ENCODE measurements at places on chromosomes 12 and 14.

DNA sequence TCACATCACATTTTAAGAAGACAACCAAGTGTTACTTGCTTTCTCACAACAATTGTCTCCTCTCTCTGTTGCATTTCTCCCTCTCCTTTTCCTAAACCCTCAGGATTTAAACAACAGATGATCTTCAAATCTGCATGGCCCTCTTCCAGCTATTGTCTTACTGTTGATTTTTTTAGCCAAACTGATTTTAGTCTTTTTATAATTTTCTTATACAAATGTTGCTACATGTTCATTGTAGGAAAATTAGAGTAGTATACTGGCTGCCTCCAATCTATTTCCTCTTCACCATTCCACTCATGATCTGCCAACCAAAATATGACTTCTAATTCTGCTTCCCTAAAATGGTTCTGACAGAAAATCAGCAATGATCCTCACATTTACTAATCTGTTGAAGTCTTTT lies 1.4 kb upstream of the KERA start:
- no peak for DNase-seq

- DNase-seq = no peak
These were observed 199.3 kb upstream of the PPFIA2 start for GRCh38 chr12:81958406-81958805.

DNA sequence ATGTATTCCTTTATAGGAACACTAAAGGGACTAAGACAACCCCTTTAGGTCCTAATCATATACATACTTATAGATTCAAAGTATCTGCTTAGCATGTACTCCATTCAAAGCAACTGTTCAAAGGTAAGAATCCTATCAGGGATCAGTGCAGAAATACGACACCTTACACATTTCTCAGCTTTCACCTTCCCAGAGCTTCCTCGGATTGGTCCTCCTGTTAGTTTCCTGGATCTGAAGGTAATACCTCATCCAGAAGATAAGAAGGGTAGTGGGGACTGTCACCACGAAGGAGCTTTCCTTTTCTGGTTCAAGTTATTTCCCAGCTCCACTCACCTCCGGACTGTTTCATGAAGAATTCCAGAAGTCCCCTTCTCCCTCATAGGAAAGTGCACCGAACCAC lies 38.0 kb downstream of the RCOR1 start:
- DNase-seq = no peak

- DNase-seq = no peak
These were observed 119.5 kb upstream of the WSCD2 start for GRCh38 chr12:108009442-108010070.

- no peak for DNase-seq
These were observed 19.1 kb downstream of the SLC2A3 start for GRCh38 chr12:7916936-7917335.

DNA sequence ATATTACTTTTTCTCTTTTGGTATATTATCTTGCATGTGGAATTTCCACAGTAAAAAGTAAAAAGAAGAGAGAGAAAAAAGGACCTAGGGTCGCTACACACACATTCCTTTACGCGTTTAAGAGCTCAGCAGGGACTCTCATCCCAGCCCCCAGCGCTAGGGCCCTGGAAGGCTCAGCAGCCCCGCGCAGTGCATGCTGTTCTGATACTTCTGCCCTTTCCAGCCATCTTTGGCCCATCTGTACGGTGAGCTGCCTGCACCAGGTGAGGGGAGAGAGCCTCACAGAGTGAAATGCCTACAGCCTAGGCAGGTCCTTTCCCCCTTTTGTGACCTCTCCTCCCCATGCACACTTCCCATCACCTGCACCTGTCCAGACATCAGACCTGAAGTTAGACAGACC lies 1.6 kb upstream of the LTBR start:
- no peak for DNase-seq

DNA sequence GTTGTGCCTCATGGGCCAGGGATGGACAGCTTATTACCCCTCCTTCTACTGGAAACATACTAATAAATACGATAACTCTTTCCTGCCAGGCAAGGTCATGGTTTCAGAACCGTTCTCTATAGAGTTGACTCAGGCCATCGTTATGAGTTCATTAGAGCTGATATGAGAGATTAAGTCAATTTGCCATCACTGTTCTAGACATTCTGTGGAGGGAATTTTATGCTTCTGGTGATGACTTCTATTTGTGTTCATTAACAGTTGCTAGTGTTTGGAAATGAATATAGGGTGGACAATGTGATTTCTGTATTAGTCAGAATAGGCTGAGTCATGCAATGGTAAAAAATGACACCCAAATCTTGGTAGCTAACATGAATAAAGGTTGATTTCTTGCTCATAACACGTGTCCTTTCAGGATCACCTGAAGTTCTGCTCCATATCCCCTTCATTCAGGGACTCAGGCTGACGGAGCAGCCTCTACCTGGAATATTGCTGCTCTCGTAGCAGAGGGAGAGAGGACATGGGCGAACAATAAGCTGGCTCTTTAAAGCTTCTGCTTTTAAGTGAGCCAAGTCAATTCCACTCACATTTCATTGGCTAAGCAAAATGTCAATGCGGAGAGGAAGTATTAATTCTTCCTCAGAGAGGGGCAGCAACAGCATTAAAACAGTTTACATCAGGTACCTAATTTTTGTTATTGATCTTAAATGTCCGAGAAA lies 18.5 kb upstream of the TBPL2 start:
- DNase-seq = no peak

GRCh38 chr12:14113031-14113430 lies 131.6 kb upstream of the GRIN2B start:
- DNase-seq = no peak

DNA sequence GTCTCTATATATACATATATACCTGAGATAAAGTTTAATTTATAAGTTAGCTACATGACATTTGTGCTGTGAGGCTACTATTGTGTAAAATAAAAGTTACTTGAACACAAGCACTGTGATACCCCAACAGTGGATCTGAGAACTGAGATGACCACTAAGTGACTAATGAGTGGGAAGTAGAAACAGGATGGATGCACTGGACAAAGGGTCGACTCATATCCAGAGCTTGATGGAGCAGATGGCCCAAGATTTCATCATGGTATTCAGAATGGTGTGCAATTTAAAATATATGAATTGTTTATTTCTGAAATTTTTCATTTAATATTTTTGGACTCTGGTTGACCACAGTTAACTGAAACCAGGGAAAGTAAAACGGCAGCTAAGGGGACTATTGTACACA lies 908.6 kb upstream of the MDGA2 start:
- DNase-seq = no peak

- no peak for DNase-seq
These were observed 169.2 kb downstream of the APAF1 start for GRCh38 chr12:98814254-98814653.

DNA sequence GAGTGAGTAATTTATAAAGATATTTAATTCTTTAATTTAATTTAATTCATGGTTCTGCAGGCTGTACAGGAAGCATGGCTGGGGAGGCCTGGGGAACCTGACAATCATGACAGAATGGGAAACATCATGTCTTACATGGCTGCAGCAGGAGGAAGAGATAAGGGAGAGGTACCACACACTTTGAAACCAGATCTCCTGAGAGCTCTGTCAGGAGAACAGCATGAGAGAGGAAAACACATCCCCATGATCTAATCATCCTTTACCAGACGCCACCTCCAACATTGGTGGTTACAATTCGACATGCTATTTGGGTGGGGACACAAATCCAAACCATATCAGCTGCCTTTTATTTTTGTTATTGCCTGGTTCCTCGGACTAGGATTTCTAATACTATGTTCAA lies 928.6 kb downstream of the TMEM121 start:
- DNase-seq = no peak

- no peak for DNase-seq
These were observed 2.5 kb upstream of the LALBA start for GRCh38 chr12:48572326-48572725.

DNA sequence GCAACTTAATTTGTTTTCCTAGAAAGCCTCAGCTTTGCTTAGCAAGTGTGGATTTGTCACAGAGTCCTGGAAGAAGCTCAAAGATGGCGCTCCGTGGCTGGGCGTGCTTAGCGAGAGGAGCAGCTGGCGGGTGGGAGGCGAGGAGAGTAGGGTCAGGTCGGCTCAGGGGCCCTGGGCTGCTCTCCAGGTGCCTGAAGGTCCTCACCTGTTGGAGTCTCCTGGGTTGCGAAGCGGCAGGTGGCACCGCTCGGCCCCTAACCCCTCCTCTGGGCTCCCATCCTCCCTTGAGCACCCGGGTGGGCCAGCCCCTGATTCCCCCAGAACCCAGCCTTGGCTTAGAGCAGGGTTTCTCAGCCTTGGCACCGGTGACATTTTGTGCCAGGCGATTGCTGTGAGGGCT lies 25.1 kb downstream of the LRTM2 start:
- DNase-seq = no peak

DNA sequence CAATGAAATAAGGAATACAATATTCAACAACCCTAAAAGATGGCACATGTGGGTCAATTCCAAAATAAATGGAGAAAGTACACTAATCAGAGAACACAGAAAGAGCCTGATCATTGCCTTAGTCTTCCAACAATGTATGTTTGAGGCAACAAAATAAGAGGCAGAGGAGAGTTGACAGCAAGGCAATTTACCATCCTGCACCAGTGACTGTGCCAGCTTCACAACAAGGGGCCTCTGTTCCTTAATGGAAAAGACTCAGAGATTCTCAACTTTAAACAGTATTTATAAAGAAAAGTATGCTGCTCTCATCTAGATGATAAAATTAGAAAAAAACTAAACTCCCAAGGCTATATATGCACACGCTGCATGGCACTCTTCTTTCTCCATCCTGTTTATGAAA lies 25.9 kb downstream of the EPS8 start:
- no peak for DNase-seq

DNA sequence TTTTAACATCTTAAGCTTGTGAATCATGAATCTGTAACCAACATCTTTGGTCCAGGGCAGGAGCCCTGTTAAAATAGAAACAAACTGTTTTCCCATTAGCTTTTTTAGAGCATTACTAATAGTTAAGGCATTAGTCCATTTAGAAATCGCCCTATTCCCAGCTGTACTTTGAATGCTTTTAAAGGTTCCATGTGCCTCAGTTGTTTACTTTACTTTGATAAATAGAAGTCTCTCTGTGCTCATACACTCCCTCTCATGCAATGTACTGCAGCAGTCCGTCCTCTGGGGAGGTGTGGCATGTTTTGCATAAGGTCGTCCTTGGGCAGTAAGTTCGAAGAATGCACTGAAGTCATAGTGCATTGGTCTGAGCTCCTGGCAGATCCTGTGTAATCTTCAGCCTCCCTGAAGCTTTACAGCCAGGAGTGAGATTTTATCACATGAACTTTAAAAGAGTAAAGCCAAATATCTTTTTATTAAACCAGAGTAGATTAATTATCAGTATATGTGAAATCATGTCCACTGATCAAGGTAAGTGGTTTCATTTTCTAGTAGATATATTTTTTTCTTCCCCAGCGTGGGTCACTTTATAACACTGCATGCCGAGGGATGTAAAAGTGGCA lies 134.7 kb downstream of the FGD4 start:
- DNase-seq = no peak

DNA sequence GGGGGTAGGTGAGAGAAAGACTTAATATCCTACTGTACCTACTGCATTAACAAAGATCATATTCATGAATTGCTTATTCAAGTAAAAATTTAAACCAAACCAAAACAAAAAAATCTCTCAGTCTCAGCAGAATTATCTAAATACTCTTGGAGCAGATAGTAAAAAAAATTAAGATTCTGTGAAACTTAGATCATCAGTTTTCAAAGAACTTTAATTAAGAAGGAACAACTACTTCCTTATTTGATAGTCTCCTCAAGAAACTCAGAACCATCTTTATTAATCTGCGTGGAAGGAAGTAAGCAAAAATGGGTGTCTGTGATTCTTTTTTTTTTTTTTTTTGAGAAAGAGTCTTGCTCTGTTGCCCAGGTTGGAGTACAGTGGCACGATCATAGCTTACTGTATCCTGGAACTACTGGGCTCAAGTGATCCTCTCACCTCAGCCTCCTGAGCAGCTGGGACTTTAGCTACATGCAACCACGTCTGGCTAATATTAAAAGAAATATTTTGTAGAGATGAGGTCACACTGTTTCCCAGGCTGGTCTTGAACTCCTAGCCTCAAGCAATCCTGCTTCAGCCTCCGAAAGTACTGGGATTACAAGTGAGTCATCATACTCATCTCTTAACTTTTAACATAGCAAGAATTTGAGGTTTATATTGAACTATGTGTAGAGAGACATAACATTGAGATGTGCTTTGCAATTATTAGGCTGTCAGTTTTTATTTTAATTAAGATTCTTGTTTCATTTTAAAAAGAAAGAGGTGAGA lies 37.4 kb downstream of the GAS2L3 start:
- DNase-seq = no peak

- DNase-seq = no peak
These were observed 369.0 kb downstream of the ATP23 start for GRCh38 chr12:58310368-58310767.

GRCh38 chr12:39440101-39440500 lies 2.8 kb downstream of the KIF21A start:
- DNase-seq = no peak

DNA sequence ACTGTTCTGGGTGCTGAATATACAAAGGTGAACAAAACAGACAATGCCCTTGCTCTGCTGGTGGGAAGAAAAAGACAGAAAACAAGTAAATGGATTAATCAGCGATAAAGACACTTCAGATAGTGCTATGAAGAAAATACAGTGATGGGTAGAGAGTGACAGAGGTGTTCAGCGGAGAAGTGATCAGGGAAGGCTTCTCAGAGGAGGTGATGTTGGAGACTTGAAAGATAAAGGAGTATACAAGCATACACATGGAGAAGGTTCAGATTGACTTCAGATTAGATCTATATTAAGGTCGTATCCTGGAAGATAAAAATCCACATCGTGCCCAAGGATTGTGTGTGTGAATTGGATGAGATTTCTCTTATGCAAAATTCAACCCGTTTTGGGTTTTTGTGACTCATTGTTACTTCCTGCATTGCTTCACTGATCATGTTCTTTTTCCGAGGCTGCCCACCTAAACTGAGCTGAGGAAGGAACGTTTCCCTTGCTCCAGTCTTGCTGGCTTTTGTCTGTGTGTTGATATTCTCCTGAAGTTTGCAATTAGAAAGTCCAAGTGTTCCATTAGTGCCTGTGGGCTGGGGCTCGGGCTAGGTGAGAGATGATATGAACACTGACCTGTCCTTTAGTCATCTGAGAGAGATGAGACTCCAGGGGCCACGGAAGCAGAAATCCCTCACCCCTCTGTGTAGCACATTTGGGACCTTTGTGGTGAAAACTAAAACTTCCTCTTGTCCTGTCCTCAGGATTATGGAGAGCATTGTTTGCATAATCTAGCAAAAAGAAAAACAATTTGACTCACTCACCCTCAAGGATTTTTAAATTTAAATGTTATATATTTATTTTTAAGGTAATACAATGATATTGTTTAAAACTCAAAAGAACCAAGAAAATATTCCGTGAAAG lies 27.6 kb downstream of the PLXNC1 start:
- no peak for DNase-seq

GRCh38 chr14:100586403-100587085 lies 673 bp downstream of the BEGAIN start:
- no peak for DNase-seq

DNA sequence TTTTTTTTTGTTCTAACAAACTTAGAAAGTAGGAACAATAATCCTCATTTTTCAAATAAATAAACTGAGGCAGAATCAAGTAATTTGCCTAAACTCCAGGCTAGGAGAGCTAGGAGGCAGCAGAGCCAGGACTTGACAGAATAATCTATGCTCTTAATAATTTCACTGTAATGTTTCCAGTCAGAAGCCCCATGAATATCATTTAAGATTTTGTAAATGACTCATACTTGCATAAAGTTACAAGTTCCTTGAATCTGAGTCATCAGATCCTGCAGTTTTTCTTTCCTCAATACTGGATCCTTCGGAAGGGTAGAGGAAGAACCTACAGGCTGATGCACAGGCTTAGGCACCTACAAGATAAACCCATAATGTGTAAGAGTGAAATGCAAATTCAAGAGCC lies 29.0 kb downstream of the CAPRIN2 start:
- no peak for DNase-seq

Data from stimulated activated naive CD4-positive, alpha-beta T cell treated with Interleukin-2 at 50 U/mL for 16 hours (primary cell).